ENCODE measurements at places on chromosomes 1 and 21.

DNA sequence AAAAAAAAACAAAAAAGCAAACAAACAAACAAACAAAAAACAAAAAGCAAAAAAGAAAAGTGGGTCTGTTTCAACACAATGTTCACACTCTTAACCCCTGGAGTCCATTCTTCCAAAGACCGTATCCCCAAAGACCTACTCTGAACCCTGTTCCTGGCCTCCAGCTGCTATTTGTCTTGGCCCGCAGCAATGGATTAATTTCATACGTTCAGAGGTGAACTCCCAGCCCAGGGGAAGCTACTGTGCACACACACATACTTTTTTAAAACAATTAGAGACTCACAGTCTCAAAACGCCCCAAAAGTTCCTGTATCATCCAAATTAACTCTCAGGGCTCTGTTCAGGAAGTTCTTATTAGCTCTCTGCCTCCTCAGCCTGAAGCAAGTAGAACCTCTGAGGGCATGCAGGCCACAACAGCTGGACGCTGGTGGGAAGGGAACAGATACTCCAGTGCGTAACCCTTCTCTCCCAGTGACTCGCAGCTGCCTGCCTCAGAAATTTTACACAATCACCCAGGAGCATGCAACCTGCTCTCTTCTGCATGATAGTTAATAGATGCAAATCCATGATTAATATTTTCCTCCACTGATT is 395.4 kb downstream of the RRAGC start:
- DNase-seq = peak; percentile 80

GRCh38 chr1:242522304-242522945 is 2.1 kb downstream of the PLD5 start:
- no peak for DNase-seq

DNA sequence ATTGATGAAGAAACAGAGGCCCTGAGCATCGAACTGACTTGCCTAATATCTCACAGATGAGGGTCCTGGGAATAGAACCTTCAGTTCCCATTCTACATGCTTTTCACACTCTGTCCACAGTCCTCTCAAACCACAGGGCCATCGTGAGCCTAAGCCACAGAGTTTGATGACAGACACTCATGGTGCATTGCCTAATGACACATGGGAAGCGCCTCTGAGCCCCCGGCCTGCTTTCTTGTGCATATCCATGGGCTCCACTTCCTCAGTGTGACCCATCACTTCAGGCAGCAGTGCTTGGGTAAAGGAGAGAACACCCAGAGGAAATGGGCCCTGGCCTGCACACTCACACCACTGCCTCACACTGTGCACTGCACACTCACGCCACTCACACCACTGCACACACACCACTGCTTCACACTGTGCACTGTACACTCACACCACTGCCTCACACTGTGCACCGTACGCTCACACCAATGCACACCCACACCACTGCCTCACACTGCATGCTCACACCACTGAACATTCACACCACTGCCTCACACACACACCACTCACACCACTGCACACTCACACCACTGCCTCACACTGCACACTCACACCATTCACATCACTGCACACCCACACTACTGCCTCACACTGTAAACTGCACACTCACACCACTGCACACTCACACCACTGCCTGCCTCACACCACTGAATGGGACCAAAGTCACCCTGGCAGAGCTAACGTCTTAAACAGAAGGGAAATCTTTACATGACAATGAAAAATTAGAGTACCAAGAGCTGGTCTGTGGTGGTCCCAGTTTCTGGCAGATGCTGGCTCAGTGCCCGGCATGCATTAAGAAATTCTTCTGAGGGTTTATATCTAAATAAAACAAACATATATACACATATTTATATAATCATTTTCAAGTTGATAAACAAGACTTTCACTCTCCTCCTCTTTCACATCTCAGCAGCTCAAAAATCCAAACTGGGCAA is 53.0 kb downstream of the KANK4 start:
- no peak for DNase-seq

GRCh38 chr1:26696119-26696653 is 371 bp downstream of the ARID1A start:
- no peak for DNase-seq

DNA sequence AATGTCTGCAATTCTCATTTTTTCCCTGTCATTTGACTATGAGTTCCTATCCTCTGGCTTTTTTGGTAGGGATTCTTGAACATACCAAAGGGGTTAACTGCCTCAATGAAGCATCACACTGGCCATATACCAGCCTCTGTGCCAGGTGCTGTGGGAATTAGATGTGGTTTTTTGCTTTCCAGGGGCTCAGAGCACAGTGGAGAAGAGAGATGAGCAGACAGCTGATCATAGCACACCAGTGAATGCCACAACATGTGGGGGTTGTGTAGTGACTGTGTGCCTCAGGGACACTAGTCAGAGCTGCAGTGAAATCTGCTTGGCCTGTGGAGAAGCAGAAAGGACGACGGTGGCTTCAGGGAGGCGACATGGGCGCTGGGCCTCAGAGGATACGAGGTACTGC is 30.8 kb downstream of the HLX start:
- DNase-seq = no peak

DNA sequence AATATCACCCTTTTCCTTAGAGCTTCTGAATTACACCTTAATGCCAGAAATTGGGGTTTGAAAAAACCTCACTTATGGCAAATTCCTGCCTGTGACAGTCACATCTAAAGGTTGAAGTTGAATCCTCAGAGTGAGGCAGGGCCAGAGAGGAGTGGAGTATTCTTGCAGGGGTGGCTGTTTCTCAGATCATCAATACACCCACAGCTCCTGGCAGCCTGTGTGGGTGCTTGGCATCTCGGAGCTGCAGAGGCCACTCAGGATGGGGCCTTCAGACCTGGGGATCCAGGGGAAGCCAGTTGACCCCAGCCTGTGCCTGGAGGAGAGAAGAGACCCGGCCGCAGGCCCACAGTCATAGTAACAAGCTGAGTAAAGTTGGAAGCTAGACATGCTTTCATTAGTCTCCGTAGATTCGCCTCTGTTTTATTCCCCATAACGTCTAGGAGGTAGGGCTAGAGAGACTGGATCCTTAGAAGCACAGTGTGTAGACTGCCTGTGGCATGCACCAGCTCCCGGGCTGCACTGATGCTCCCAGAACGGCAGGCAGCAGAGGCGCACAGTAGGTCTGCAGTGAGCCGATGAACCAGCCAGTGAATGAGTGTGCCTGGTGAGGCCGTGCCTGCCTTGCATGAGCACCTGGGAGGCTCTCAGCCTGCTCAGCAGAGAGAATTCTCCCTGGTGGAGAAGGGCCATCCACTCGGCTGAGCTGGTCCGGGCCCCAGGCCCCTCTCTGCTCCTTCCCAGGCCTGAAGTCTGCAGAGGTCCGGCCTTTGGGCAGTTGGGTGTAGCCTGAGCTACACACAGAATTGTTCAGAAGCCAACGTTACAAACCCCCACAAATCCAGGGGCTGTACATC is 42.9 kb downstream of the TFF3 start:
- no peak for DNase-seq

- no peak for DNase-seq
Measured at GRCh38 chr1:91689641-91690481, 189.2 kb downstream of the CDC7 start.

GRCh38 chr21:37866027-37866426 is 50.2 kb downstream of the KCNJ6 start:
- DNase-seq = no peak

- DNase-seq = no peak
Measured at GRCh38 chr21:29347274-29347681, 48.6 kb downstream of the BACH1 start.
